Stimulated activated effector memory CD8-positive, alpha-beta T cell treated with anti-CD3 and anti-CD28 coated beads, Interleukin-12 subunit alpha, Interleukin-12 subunit beta, amount 100 ng/mL, for 72 hours (primary cell): ENCODE measurements at places on chromosomes 7 and 10.

GRCh38 chr10:99532687-99533495 is at the start of gene NKX2-3:
TSS of gene NKX2-3 (plus strand) at chr10:99532942. CDS start at chr10:99533132, 190 bp downstream.
- no peak for DNase-seq

DNA sequence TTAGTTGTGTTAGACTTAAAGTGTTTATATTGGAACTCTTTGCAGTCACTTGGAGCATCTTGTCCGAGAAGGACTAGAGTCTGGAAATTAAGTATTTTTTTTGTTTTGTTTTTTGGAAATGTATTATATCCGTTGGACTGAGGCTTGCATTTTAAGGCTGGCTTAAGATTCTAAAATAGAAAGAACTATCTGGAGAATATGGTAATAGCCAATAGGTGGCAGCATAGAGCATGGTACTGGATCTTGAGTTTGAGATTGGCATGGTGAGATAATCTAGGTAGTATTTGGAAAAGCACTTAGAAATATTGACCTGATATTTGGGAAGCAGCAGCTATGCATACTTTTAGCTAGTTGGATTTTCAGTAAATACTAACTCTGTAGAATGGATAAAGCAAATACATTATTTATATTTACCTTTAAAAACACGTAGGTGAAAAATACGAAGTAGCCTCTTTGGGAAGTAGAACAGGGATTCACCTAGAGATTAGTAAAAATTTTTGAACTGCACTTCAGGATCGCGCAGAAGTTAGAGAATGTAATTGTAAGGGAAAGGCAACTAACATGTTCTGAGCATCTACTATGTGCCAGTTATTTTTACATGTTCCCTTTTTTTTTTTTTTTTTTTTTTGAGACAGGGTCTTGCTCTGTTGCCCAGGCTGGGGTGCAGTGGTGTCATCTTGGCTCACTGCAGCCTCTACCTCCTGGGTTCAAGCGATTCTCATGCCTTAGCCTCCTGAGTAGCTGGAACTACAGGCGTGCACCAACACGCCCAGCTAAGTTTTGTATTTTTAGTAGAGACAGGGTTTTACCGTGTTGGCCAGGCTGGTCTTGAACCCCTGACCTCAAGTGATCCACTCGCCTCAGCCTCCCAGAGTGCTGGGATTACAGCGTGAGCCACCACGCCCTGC is 78.6 kb downstream of the LCOR start:
- DNase-seq, result no peak

GRCh38 chr10:79293841-79294581 is 53.3 kb upstream of the PPIF start:
- DNase-seq, result no peak

GRCh38 chr7:95209276-95209675 is 115.1 kb downstream of the PON1 start:
- no peak for DNase-seq

DNA sequence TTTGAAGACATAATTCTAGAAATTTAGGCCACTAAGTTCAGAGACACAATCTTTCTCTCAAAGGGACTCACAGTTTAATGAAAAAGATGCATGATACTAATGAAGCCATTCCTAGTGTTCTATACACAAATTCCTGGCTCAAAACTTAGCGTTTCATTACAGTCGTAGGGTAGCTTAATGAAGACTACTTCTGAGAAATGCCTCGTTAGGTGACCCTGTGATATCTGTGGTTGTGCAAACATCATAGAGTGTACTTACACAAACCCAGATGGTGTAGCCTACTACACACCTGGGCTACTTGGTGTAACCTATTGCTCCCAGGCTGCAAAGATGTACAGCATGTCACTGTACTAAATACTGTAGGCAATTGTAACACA is 488 bp upstream of the CHCHD3 start:
- DNase-seq, result no peak

- DNase-seq, result no peak
Observed at GRCh38 chr10:88987243-88987725, 3.3 kb upstream of the FAS start.

GRCh38 chr7:155643804-155644177 is 670 bp upstream of the RBM33 start:
- no peak for DNase-seq

DNA sequence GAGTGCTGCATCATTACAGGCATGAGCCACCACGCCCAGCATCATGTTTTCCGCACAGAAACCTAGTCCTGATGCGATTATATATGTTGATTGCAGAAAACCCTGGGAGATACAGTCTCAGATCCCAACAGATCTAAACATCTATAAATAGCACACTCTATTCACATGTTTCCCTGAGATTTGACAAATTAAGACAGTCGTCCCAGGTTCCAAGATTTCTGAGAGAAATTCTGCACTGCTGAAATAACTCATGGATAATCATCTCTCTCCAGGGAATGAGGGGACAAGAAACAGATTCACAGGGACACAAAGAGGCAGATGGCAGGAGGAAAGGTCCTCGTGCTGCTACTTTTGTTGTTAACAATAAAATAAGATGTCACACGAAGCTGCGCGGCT is 393.1 kb upstream of the CELF2 start:
- no peak for DNase-seq

DNA sequence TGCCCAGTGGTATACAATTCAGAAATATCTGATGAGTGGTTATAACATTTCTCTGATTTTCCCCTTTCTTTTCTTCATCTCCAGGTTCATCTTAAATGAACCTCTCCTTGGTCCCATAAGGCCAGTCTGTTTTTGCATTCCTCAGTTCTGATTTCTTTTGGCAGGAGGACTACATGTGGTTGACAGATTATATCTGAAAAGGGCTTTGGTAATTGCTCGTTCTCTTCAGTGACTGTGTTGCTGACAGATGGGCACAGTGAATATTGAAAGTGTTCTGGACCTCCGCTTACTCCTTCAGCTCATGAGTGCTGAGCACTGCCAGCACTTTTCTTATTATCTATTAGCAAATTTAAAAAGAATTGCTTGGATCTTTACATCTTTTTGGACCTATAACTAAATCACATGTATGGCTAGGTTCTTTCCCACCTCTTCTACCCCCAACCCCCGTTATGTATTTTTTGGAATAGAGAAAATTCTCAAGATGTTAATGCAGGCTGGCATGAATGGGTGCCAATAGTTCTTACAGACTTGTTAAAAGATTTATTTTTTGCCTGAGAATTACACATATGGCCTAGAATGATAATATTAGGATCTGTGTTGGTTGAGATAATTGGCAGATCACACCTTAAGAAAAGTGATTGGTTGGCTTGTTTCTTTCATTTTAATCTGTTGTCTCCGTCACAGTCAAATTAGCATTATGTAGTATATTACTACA is 323.0 kb downstream of the EXOC4 start:
- no peak for DNase-seq

DNA sequence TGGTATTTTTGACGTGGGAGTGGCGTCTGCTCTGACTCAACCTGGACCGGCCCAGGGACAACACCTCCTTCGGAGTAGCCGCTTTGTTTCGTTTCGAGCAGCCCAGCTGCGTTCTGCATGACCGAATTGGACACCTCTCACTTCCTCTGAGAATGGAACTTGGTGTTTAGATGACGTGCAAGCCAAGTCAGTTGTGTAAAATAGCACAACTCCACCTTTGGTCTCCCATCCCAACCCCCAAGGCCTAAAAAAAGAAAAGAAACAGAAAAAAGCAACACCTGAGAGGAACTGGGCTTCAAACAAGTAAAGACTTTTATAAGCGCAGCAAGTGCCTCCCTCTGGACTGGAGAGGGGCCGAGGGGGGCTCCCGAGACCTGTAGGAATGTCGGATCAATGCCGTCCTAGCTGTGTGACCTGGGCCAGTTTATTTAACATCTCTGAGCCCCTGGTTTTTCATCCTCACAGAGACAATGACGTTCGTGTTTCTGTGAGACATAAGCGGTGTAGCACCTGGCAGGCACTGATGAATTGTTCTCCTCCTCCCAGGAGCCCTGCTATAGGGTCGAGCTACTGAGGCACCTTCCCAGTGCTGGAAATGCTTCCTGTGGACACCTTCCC is 52.0 kb upstream of the SMNDC1 start:
- DNase-seq, result peak; percentile 66

- DNase-seq, result no peak
Observed at GRCh38 chr10:62590306-62590705, 214.2 kb upstream of the ADO start.

DNA sequence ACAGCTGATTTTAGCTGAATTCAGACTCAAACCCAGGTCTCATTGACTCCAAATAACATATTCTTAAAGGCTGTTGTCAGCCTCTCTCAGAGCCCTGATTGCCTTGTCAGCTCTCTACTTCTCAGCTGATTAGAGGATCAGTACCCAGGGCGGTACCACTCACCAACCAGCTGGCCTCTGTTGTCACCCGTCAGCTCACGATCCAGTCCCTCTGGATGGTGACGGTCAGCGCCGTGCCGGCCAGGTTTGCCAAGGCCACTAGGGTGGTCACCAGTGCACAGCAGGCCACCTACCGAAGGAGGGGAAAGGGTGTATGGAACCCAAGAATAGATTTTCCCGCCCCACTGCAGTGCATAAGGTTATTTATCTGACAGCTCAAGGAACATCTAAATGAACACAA is 52.3 kb upstream of the TOMM7 start:
- no peak for DNase-seq

DNA sequence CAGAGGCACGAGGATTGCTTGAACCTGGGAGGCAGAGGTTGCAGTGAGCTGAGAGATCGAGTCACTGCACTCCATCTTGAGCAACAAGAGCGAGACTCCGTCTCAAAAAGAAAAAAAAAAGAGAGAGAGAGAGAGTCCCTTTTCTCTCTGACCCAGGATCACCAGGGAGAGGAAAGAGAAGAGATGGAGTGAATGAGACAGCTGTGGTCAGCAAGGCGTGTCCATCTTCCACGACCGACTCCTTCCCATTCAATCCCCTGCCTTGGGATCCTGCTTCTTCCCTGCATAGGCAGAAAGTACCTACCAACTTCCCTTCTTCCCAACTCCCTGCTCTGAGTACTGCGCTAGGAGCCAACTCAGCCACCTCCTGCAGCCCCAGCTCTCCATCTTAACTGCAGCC is 5.2 kb upstream of the ZAN start:
- DNase-seq, result no peak

GRCh38 chr10:3760083-3760482 is 24.9 kb downstream of the KLF6 start:
- DNase-seq, result no peak

- no peak for DNase-seq
Observed at GRCh38 chr10:30057421-30057841, 2.0 kb downstream of the JCAD start.

GRCh38 chr7:86978808-86979506 is 80.5 kb downstream of the ELAPOR2 start:
- DNase-seq, result no peak

DNA sequence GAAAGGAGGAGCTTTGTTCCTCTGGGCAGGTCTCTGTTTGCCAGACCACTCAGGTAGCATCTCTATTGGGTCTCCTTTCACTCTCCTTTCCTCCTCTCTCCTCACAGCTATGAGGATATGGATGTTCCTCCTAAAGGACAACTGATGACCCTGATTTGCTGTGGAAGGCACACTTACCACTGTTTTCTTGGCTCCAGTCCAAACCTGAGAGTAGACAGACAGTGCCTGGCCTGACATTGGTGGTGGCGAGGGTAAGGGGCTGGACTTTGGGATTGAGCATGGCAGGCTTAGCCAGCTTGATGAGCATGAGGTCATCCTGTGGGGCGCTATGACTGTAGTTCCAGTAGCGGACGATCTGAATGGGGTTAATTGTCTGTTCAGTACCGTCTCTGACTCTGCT is 3.6 kb downstream of the PRSS37 start:
- DNase-seq, result no peak

GRCh38 chr7:18128846-18129245 is 101.2 kb upstream of the PRPS1L1 start:
- no peak for DNase-seq

DNA sequence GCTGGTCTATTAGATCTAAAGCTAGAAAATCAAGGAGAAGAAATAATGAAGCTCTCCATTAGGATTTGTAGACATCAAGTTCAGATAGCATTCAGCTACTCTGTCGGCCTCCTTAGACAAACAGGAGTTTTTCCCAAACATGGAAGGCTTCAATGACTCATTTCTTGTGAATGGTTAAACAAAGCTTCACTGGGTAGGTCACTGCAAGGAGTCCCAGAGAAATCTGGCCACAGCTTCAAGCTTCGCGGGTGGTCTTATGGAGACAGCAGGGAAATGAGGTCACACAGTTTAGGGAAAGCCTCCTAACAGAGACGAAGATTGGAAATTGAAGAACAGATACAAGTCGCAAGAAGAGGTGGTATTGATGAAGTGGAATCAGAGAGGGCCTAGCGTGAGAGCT is 22.6 kb upstream of the LRRC72 start:
- no peak for DNase-seq

DNA sequence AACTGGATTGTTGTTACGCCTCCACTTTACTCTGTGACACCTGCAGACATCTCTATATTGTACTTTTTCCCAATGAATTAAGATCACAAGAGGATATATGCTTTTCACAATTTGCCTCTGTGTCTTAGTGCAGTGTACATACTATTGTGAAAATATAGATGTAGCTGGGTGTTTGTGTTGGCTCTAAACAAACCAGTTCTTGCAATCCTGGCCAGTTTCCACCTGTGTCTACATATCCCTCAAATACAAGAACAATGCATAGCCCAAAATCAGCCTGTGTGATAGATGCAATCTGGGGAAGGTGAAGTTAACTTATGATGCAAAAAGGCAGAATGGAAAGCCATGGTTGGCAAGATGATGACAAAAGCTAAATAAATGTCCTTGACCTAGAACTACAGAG is 36.5 kb upstream of the DLD start:
- DNase-seq, result no peak

- DNase-seq, result no peak
Observed at GRCh38 chr10:72177454-72177853, 38.4 kb upstream of the ANAPC16 start.

DNA sequence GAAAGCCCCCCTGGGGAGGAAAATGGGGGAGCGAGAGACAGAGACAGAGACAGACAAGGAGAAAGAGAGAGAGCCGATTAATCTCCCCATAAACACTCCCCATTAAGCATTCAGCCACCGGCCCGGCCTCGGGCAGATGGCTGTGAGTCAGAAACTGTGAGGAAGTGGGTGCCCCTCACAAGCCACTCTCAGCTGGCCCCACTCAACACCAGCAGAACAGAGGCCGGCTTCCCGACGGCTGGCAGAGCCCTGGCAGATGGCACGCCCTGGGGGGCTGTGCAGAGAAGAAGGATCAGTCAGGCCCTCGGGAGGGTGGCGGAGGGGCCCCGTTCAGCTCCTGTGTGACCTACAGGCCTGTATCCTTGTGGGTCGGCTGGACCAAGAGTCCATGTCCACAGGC is 41.2 kb downstream of the CAMK2B start:
- no peak for DNase-seq

GRCh38 chr7:96921231-96921630 is 84.1 kb upstream of the DLX6 start:
- DNase-seq, result no peak

GRCh38 chr7:113819474-113819873 is 99.3 kb downstream of the PPP1R3A start:
- no peak for DNase-seq

DNA sequence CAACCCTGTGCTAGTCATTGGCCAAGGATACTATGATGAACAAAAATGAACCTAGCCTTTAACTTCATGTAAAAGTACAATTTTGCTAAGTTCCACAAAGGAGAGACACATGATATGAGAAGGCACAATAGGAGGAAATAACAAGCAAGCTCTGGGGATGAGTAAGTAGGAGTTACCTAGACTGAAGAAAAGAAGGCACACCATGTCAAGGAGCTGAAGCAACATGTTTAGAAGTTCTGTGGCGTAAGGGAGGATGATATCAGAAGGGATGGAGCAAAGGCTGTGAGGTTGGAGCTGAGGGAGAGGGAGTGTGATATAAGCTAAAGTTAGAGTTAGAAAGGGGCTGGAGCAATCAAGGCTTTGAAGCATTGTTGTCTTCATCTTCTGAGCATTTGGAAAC is 25.6 kb downstream of the KIFBP start:
- no peak for DNase-seq

- no peak for DNase-seq
Observed at GRCh38 chr7:116727432-116728009, 55.5 kb downstream of the MET start.
